SK-N-SH (cell line): ENCODE measurements at places on chromosomes 16 and 17.

DNA sequence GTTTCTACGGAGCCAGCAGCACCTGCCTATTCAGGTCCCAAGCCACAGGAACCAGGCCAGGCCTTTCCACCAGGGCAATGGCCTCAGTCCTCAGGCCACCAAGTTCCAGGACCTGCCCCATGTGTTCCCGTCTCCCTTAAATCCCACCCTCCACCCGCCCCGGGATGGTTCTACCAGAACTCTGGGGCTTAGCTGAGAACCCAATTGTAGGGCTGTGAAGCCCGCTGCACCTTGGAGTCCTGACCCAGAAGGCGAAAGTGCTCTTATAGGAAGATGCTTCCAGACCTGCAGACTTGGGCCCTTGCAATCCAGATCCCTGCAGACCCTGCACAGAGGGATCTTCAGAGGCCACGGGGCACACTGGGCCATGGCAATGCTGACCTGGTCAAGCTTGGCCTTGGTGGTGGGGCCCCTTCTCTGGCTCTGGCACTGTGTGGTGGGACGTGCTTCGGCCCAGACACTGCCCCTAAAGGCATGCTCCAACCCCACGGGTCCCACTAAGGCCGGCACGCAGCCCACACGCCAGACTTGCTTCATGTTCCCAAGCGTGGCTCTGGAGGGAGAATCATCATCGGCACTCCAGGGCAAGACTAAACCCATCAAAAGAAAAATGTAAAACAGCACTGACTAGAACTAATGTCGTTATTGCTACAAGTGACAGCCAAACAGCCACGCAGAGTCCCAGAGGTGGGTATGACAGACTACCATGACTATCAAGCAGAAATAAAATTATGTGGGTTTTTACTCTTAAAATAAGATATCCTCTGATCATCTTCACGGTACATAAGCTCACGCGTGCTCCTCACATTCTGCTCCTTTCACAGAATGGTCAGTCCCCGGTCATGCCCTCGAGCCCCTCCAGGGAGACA is 41.3 kb upstream of the ATP2A3 start:
- DNase-seq = no peak

GRCh38 chr17:44207743-44208142 is 8.1 kb upstream of the ATXN7L3 start:
- no peak for DNase-seq

DNA sequence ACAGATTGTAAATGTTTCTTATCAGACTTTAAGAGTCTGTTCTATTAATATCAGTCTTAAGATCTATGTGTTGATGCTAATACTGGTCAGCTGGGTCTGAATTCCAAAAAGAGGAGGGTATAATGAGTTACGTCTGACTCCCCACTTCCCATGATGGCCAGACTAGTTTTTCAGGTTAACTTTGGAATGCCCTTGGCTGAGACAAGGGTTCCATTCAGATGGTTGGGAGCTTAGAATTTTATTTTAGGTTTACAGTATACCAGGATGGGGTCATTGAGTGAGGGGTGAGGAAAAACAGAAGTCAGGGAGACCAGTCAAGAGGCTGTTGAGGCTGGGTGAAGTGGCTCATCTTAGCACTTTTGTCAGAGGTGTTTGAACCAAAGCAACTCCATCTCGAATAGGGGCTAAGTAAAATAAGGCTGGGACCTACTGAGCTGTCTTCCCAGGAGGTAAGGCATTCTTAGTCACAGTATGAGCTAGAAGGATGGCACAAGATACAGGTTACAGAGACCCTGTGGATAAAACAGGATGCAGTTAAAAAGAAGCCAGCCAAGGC is 2.9 kb upstream of the TMEM231 start:
- no peak for DNase-seq

DNA sequence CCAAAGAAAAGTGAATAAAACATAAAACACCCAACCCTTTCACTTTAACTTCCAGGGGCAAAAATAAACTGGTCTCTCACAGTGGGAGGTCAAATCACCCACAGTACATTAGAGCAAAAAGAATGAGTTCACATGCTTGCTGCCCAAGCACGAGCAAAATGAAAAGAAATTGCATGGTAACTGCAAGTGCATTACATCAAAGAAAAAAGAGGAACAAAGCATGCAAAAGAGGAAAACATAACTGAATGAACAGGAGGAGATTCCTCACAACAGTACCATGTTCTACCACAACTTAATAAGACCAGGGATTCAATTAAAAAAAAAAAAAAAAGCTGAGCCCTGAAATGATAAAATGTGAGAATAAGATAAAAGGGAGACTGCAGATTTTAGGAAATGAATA is 12.3 kb downstream of the DNAH2 start:
- no peak for DNase-seq

DNA sequence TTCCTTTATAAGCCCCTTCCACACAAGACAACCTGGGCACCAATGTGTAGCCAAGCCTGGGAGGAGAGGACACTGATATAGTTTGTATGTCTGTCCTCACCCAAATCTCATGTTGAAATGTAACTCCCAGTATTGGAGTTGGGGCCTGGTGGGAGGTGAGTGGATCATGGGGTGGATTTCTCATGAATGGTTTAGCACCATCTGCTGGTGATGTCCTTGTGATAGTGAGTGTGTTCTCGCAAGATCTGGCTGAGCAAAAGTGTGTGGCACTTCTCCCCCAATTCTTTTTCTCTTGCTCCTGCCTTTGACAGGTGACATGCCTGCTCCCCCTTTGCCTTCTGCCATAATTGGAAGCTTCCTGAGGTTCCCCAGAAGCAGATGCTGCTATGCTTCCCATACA is 135.8 kb downstream of the USP31 start:
- no peak for DNase-seq

DNA sequence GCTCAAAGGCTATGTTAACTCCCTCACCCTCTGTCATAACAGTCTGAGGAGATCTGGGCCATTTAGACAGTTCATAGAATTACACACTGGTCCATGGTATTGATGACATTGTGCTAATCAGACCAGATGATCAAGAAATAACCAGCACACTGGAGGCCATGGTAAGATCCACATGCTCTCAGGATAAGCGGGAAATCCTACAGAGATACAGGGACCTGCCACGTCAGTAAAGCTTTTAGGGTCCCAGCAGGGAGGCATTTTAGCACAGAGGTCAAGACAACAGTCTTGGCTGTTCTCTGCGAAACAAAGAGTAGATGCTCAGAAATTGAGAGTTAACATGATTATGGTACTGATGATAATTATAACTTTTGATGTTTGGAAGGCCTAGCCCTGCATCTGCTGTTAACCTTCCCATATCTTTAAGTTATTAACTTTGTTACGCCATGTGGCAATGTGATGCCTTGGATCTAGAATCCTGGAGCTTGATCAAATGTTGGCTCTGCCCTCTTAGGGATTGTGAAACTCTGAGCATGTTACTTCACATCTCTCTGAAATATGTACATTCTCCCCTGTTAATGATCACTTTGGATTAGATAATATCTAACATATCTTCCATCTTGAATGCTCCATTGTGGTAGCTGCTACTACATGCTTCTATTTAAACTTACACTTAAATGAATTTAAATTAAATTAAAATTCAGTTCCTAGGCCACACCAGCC is 172.0 kb upstream of the SOX9 start:
- no peak for DNase-seq

DNA sequence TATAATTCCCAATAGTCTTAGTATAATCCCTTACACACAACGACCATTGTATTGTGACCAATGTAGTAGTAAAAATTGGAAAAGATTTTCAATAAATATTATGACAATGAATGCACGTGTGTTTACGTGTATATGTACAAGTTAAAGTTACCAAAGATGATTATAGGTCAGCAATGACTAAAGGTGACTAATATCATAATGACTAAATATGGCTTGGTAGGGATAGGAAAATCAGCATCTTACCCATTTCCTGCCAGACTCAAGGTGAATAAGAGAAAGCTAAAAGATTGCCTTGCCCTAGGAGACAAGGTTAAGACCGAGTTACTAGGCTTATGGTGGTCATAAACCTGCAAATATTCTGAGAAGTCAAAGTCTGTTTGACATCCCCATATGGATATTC is 34.4 kb downstream of the CPD start:
- DNase-seq = no peak

GRCh38 chr17:68775318-68775717 is 174.2 kb upstream of the FAM20A start:
- no peak for DNase-seq

- DNase-seq = no peak
These were observed 156.4 kb downstream of the SNX29 start for GRCh38 chr16:12132850-12133440.

DNA sequence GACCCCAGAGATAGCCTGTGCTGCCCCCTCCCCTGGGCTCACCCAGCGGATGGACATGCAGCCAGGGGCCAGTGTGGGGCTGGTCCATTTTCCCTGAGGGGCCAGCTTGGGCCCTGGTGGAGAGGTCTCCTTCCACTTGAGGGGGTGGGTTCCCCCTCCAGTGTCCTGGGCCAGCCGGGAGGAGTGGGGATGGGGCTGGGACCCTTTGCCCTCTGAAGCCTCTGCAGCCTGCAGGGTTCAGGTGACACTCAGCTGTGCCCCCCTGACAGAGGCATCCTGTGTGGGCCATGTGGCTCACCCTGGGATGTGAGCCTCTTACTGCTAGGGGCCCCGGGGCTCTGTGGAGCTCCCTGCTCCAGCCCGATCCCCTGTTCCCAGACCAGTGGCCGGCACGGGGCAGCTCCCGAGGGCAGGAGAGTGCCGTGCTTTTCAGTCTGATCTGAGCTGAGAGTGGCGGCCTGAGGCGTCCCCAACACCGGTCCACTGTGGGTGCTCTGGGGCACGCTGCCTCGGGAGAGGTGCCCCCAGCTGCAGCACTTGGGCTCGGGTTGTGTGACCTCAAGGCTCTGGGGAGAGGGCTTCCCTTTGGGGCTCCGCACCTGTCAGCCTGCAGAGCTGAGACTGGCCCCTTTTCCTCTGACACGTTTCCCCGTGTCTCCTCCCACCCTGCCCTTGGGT is 439 bp upstream of the GNG13 start:
- DNase-seq = peak; percentile 68

- peak; percentile 57 for DNase-seq
These were observed 45.3 kb downstream of the JPH3 start for GRCh38 chr16:87647431-87648185.

DNA sequence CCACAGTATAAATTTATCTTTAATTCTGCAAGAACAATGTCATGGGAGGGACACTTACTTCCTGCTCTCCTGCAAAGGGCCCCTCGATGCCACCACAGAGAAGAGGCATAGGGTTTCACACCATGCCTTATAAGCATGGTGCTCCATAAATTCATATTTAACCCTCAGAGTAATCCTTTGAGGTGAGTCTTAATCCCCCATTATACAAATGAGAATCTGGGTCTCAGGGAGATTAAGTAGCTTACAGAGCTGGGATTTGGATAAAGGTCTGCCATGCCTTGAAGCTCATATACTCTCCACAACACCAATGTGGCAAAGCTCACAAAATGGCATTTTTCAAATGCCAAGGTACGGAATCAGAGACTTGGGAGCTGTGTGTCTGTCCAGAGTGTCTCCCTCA is 268.5 kb upstream of the CCL2 start:
- no peak for DNase-seq

DNA sequence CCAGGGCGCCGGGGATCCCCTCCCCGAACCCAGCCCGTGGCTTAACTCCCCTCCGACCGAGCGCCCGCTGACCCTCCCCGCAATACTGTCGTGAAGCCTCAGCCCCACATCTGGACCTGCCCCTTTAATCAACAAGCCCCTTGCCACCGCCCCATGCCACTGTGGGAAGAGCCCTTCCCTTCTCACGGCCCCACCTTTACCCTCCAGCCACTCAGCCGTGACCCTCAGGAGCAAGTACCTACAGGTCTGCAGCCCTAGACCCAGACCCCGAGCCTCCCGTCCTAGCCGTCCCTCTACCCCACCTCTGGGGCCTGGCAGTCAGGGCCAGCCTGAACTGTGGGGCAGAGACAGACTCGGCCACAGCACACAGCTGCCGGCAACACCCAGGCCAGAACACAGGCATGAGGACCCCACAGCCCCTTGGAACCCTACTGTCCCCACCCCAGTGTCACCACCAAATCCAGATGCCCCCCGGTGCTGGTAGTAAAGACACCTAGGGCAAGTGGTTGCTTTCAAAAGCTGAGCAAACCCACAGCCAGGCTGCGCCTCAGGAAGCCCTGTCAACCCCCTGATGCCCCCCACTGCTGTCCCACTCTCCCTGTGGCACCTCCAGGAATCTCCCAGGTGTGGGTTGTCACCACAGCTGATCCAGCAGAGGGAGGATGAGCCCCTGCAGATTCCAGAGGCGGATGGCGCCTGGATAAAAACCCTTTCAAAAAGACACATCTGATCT is 1.4 kb downstream of the NXPH3 start:
- no peak for DNase-seq

GRCh38 chr17:17904166-17905035 is 67.6 kb upstream of the SREBF1 start:
- no peak for DNase-seq

DNA sequence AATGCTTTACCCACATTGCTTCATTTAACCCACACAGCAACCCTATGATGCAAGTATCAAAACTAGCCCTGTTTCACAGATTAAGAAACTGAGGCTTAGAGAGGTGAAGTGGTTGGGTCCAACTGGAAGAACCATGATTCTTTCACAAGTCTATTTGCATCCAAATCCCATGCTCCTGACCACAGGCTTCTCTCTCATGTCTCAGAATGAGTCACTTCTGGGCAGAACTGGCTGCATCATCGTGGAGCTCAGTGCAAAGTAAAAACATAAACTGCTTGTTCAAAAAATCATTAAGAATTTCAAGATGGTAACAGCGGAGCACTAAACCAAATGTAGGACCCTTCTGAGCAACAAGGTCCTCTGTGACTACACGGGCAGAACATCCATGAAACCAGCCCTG is 20.2 kb upstream of the CES1 start:
- no peak for DNase-seq

DNA sequence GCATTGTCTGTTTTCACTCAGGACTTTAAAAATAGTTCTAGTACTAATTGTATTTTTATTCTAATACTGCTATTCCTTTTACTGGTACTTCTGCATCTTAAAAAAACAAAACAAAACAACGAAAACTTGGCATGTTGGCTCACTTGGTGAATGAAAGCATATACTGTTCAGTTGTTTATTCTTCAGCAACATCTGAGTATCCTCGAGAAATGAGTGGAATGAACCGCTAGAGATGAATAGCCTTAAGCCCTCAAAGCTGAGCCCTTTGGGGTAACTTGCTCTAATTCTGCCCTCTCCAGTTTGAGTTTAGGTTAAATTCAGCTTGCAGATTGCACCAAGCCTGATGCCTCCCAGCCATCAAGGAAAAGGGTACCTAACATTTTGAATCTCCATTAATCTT is 126.5 kb downstream of the WWOX start:
- no peak for DNase-seq

- DNase-seq = peak; percentile 73
These were observed 606 bp downstream of the THAP11 start for GRCh38 chr16:67842509-67843342.

GRCh38 chr16:75402159-75402820 is 31.0 kb downstream of the CFDP1 start:
- no peak for DNase-seq
